ENCODE measurements at places on chromosomes 2 and 18.

- no peak for DNase-seq
These were observed 7.0 kb upstream of the TYMS start for GRCh38 chr18:650428-650858.

DNA sequence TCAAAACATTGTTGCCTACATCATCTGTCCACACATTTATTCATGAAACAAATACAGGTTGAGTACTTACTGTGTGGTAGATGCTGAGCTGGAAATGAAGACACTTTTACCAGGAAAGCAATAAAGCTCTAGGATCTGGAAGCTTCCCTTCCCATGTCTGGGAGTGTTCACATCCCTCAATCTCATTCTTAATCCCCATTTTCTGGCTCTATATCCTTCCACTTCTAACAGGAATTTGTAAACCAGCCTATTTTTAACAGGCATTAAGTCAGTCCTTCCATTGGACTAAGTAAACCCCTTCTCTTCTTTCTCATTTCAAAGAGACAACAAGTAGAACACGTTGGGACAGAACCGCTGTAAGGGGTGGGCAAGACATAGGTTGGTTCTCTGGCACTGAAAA is 589.5 kb downstream of the ARHGAP15 start:
- no peak for DNase-seq

GRCh38 chr2:201467666-201468065 is 16.1 kb downstream of the STRADB start:
- DNase-seq: peak; percentile 14

GRCh38 chr2:119947535-119947934 is 65.3 kb upstream of the EPB41L5 start:
- DNase-seq: no peak

DNA sequence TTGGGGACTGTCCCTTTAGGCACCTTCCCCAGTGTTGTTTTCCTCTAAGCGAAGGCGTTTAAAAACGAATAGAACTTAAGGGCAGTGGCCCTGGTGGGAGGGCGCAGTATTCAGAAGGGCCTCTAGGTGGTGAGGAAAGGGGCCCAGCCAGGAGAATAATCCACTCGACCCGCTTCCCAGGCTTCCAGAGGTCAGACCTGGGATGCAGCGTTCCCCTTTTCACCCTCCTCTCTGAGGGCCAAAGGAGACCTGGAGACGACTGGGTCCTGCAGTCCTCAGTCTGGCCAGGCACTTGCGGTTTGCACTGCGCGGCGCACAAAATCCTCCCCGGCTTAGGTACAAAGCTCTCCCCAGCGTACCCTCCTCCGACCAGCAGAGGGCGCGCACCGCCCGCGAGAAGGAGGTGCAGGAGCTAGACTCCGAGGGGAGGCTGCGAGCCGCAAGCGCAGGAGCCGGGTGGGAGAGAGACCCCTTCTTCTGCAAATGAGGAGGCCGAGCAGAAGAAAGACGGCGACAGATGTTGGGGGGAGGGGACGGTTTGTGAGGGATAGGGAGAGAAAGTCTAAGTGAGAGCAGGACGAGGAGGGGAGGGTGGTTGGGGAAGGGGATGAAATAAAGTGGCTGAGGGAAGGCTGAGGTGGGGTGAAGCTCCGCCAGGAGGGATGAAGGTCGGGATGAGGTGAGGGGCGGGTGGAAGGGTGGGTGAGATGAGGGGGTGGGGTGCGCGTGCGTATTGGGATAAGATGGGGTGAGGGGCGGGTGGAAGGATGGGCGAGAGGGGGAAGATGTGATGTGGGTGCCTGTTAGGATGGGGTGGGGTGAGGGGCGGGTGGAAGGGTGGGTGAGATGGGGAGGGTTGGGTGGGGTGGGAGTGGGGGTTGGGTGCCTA is 4.9 kb downstream of the FEV start:
- DNase-seq: peak; percentile 65

DNA sequence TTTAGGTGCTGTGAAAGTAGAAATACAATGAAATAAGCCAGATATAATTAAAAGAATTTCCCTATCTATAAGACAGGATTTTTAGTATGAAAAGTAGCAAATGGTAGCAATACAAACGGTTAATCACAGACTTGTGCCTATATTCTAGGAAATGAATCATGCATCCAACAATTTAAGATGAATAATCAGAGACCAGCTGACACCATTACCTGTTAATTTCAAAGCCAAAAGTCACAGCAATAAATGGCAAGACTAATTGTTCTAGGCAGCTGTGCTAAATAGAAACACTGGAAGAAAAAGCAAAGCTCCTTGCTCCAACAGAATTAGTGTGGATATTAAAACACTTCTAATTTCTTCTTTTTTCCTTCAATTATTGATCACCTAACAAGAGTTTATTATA is 35.1 kb upstream of the MPP4 start:
- no peak for DNase-seq

DNA sequence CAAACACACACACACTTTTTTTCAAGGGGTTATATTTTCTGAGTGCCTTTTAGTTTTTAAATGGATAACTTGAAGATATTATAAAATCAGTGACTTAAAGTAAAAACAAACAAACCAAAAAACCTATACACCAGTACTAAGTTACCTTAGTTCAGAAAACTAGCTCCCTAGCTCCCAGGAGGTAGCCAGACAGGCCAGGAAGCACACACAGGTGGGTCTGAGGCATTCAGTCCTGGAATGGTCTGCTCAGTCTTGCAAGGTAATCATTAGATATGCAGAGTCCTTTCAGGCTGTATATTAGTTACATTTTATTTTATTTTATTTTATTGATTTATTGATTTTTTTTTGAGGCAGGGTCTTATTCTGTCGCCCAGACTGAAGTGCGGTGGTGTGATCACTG is 10.7 kb upstream of the DYNC2LI1 start:
- DNase-seq: no peak

DNA sequence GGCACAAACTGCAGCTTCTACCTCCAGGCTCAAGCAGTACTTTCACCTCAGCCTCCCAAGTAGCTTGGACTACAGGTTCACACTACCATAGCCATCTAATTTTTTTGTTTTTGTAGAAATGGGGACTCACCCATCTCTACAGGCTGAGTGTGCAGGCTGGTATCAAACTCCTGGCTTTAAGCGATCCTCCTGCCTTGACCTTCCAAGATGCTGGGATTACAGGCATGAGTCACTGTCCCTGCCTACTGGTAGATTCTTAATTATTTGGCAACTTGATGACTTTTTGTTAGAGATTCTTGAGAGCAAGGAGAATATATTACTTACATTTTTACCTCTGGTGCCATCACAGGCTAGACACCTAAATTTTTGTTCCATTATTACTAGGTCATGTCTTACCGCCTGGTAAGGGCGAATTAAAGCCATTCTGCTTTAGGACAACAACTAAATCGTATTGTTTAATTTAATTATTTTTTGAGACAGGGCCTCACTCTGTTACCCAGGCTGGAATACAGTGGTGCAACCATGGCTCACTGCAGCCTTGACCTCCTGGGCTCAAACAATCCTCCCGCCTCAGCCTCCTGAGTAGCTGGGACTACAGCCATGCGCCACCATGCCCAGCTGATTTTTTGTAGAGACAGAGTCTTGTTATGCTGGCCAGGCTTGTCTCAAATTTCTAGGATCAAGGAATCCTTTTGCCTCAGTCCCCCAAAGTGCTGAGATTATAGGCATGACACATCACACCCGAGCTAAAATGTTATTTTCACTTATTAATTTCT is 15.7 kb downstream of the DYNC1I2 start:
- DNase-seq: peak; percentile 20

DNA sequence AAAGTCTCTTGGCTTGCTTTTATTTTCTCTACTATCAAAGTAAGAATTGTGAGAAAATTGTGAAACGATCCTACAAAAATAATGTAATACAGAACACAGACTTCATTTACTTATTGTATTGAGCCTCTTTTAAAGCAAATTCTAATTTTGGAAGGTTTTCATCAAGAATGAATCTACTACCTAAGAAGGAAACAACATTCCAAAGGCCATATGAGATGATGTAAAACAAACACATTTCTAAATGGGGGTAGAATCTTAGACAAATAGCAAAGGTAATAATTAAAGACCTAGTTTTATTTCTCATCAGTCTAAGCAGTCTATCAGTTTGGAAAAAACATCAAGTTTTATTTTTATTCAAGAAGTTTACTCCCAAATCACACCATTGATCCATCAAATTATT is 20.6 kb downstream of the FN1 start:
- DNase-seq: no peak

GRCh38 chr2:48714245-48714644 is 41.3 kb downstream of the LHCGR start:
- DNase-seq: peak; percentile 65

DNA sequence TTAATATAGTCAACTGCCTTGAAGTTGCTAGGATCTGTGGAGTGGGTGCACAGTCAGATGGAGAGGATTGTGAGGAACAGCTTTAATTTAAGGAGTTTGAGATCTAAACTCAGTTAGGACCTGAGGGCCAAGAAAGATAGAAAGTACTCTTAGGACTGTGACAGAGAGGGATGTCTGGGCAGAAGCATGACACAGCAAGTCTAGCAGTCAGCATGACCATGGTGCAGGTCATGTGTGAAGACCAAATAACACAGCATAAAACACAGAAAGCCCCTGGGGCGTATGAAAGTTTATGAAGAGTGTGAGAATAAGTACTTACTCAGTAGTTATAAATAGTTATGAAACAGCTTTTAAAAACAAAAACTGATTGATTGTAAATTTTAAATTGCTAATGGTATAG is 107.2 kb downstream of the GALNT1 start:
- DNase-seq: no peak

- no peak for DNase-seq
These were observed 182.1 kb downstream of the ANKRD30B start for GRCh38 chr18:14930076-14930475.

DNA sequence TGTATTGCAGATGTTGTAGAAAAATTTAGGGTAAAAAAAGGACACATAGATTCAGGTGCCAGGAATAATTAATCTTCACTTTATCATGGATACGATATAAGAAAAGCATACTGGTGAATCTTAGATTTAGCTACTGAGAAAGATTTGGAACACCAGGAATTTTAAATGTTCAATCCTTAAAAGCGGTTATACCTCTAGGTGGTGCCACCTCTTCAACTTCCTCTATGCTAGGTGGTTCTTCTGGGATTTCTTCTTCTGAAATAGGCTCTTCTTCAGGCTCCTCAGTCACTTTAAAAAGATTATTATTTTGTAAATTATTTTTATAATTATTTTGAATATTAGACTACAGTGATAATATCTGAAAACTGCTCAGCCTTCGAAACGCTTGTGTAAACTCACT is 133.1 kb downstream of the TTN start:
- no peak for DNase-seq

- DNase-seq: no peak
These were observed 35.4 kb downstream of the AAK1 start for GRCh38 chr2:69608109-69608508.

- peak; percentile 49 for DNase-seq
These were observed 11.2 kb upstream of the IKZF2 start for GRCh38 chr2:213162516-213163118.

DNA sequence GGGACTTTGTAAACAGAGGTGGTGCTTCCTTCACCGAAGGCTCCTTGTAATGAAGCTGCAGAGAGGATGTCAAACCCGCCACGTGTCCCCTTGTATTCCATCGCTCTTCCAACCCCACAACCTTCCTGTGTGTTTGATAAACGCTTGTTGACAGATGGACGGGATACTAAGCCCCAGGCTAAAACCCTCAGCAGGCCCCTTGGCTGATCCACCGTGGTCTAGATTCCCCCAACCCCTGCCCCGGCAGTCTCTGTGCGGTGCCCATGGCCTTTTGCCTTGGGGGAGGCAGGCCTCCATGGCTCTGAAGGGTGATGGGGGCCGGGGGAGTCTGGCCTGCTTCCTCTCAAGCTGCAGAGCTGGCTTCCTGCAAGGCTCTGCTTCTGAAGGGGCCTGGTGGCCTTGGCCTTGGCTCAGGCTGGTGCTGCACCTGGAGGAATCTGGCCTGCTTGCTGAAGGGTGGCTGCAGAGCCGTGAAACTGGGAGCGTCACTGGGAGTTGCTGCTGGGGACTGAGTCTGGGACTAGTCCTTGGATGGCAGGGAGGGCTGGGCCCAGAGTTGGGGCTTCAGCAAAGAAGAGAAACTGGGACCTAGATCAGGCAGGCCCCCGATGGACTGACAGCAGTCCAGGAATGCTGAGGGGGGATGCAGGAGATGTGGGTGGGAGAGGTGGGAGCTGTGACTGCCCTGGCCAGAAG is 9.6 kb upstream of the NTSR2 start:
- DNase-seq: no peak

GRCh38 chr2:27871802-27872201 is 18.4 kb downstream of the RBKS start:
- no peak for DNase-seq

DNA sequence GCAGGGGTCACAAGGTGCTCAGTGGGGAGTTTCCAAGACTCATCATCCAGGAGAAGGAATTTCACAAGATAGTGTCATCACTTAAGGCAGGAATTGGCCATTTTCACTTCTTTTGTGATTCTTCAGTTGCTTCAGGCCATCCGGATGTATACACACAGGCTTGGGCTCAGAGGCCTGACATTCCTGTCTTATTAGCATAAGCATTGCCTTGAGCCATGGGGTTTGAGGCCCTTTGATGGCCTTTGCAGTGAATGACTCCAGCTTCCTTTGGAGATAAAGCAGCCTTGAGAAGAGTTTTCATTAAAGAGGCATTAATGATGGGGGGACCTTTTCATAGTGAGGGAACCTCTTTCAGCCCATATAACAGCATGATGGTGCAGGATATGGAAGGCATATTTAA is 366.0 kb upstream of the CNTNAP5 start:
- DNase-seq: no peak

DNA sequence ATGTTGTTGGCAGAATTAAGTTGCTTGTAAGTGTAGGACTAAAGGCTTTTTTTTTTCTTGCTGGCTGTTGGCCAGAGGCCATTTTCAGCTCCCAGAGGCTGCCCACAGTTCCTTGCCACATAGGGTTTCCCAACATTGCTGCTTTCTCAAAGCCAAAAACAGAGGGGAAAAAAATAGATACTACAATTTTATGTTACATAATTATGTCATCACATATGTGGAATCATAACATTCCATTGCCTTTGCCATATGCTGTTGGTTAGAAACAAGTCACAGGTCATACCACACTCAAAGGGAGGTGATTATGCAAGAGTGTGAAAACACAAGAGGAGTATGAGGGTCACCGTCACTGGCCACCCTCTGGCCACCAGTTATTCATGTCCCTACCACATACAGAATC is 154.5 kb downstream of the RTN4 start:
- peak; percentile 54 for DNase-seq

DNA sequence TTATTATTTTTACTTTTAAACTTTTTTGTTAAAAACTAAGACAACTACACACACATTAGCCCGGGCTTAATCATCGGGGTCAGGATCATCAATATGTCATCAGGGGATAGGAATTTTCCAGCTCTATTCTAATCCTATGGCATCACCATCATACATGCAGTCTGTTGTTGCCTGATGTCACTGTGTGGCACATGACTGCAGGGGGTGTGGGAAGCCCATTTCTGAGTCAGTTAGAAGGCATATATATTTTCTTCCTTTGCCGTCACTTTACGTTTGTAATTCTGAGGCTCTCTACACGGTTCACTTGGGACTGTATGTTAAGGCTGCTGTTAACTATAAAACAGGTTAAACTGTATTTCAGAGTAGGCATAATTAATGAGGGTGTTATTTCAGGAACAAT is 144.4 kb upstream of the ITGA6 start:
- DNase-seq: peak; percentile 94

- DNase-seq: peak; percentile 69
These were observed 42.7 kb downstream of the ACSL3 start for GRCh38 chr2:222903234-222904220.
